ENCODE measurements at places on chromosomes 4 and X.

- DNase-seq, result no peak
These were observed 366.7 kb upstream of the RPS6KA3 start for GRCh38 chrX:20633451-20633850.

GRCh38 chr4:187364851-187365250 is 630.7 kb upstream of the ZFP42 start:
- DNase-seq, result no peak

DNA sequence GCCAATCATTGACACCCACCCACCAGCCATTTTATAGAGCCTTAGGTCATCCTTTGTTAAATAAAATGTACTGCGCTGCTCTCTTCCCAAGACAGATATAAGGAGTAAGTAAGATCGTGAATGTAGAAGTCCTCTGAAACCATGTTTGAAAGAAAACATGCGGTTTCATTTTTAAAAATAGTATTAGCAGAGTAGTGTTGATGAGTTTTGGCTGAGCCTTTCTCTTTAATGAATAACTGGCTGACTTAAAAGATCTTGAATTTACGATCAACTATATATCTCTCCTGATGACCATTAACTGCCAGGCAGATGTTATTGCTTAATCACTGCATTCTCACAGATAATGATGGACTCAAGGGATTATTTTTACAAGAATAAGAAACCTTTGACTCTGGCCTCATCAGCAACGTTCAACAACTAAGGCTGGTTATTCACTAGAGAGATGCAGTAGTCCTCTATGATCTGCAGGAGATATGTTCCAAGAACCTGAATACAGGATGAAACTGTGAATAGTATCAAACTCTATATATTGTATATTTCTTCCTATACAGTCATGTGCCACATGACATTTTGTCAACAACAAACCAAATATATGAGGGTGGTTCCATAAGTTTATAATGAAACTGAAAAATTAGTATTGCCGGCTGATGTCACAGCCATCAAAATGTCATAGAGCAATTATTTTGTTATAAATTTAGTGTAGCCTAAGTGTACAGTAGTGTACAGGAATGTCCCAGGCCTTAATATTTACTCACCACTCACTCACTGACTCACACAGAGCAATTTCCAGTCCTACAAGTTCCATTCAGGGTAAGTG is 80.8 kb downstream of the FAM13A start:
- DNase-seq, result no peak

GRCh38 chrX:48909703-48910294 is 1.6 kb downstream of the SLC35A2 start:
- no peak for DNase-seq

DNA sequence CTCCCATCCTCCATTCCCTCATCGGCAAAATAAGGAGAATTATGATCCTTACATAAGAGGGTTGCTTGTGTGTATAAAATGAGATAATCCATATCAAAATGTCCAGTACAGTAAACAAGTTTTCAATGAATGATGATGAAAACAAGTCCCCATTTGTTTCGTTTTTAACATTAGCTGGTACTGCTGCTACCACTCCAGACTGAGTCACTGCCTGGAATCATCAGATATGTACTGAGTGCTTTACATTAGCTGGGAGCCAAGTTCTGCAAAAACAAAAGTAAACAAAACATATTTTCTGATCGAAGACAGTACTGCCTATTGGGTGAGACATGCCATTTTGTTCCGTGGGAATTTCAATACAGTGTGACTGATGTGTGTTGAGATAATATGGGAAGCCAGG is 123.2 kb upstream of the IGFBP7 start:
- no peak for DNase-seq

- no peak for DNase-seq
These were observed 196.6 kb downstream of the PRDM5 start for GRCh38 chr4:120725639-120726580.

DNA sequence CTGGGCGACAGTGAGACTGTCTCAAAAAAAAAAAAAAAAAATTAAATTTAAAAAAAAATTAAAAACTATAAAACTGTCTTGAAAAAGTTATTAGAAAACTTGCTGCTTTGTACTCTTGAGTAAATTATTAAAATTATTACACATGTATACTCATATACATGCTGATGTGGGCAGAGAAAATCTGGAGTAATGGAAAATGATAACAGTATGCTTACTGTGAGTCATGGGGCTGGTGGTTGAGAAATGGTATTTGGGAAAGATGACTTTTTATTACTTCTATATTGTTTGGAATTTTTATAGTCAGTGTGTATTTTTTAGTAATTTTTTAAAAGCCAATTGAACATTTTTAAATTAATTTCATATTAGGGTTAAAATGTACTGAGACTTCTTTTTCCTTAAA is 7.5 kb downstream of the YY2 start:
- no peak for DNase-seq

DNA sequence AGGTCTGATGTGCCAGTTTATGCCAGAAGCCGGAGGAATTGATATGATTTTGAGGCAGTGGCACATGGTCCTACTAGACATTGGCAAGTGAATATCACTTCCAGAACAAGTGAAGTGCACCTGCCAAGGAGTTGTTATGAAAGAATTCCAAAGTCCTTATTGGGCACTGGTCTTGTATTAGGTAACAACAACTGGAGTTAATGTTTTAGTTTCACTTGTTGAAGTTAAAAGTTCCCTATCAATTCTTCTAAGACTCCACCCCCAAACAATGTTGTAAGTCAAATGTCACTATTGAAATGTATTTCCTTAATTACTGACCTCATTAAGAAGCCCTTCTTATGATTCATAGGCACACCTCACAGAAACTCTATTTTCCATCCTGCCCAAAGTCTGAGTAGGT is 3.1 kb downstream of the TET2 start:
- no peak for DNase-seq

DNA sequence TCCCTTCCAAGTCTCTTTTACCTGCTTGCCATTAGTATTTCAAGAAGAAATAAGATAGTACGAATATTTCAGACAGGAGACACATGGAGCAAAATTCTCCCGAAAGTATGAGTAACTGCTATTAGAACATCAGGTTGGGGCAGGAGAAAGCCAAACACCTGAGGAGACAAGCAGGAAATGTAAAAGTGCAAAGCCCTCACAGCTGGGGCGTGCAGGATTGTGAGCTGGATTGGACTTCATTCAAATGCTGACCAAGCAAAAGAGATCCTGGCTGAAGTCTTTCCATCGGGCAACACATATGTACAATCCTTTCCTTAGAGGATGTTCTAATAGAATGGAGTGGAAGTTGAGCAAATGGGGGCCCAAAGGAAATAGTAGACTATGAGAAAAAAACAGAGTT is 76.8 kb downstream of the DTHD1 start:
- no peak for DNase-seq

Data from stimulated activated CD8-positive, alpha-beta memory T cell treated with anti-CD3 and anti-CD28 coated beads, Interleukin-12 subunit alpha, Interleukin-12 subunit beta, amount 100 ng/mL, for 1 hour (primary cell).